NCI-H1417 treated with DMSO at 0.1 percent for 48 hours (cell line): ENCODE measurements at places on chromosomes 11 and 22.

- no peak for DNase-seq
These were observed 740 bp downstream of the EML3 start for GRCh38 chr11:62611705-62612365.

- DNase-seq: no peak
These were observed 5.5 kb upstream of the SELENOH start for GRCh38 chr11:57735619-57736298.

DNA sequence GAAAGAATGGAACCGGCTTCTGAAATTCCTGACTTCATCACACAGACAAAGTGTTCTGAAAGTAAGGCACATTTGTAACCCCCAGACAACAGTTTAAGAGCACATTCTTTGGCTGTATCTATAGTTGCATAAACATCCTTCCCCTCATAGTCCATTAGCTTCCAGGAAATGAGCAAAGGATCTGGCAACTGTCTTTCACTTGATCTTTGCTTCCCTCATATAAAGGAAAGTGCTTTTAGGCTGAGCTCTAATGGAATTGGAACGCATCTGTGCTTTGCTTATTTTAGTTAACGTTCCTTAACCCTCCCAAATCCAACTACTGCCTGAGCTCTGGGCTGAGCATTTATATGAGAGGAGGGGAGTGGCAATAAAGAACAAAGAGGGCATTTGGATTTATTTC is 76.9 kb upstream of the API5 start:
- no peak for DNase-seq

DNA sequence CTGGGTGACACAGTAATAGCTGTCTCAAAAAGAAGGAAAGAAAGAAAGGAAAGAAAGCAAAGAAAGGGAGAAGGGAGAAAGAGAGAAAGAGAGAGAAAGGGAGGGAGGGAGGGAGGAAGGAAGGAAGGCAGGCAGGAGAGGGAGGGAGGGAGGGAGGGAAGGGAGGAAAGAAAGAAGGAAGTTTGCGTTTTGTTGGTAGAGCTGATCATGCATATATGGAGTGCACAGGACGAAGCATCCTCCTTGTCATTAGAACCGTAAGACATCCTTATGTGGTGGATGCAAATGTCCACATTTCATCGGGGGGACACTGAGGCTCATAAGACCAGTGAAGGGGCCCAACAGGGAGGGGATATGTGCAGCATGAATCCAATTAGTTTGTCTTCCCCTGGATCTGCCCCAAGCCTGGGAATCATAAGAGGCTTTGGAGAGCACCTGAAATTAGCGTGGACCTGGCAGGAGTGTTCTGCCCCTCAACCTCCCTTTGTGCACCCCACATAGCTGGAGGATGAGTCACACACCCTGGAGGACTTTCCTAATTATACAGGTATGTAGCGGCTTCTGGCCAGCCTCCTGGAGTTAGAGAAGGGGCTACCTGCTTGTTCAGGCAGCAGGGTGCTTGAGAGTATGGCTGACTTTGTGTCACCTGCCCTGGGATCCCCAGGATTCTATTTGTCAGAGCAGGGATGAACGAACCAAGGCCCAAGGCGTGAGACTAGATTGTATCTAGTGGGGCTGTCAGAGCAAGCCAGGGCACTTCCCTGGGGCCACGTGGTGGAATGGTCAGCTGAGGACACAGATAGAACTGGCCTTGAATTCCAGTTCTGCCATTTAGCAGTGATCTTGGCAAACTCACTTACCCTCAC is 119.7 kb upstream of the CD82 start:
- DNase-seq: no peak

GRCh38 chr11:111409915-111410314 is 30.8 kb upstream of the POU2AF1 start:
- no peak for DNase-seq

GRCh38 chr11:2559527-2560311 is 114.9 kb downstream of the KCNQ1 start:
- no peak for DNase-seq

DNA sequence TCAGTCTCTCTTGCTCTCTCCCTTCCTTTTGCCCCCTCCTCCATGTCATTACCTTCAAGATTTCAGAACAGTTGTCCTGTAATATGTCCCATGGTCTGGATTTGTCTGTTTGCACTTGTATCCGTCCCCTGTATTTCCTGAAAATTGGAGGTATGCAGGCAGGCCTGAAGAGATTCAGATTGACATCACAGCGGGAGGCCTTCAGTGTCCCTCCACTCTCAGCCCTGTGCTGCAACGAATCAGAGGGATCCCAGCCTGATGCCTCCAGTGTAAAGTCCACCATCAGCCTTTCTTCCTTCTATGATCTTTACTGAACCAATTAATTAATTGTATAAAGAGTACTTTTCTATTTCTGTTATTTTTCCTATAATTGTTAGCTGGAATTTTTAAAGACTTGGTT is 57.3 kb downstream of the ELMOD1 start:
- no peak for DNase-seq

DNA sequence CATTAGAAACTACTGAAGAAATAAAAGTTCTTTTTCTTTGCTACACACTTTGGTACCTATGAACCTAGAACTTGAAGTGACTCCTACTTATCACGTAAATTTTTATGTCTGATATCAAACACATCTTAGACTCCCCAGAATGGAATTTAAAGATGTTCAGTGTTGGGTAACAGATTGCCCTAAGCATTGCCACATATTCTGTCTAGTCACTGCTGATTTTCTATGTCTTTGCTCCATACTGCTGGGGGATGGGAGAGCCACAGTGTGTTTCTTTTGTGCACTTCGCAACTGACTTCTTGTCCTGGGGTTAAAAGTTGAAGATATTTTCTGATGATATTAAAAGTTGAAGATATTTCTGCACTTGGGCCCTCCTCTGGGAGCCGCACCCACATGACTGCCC is 19.4 kb upstream of the MYO18B start:
- no peak for DNase-seq

DNA sequence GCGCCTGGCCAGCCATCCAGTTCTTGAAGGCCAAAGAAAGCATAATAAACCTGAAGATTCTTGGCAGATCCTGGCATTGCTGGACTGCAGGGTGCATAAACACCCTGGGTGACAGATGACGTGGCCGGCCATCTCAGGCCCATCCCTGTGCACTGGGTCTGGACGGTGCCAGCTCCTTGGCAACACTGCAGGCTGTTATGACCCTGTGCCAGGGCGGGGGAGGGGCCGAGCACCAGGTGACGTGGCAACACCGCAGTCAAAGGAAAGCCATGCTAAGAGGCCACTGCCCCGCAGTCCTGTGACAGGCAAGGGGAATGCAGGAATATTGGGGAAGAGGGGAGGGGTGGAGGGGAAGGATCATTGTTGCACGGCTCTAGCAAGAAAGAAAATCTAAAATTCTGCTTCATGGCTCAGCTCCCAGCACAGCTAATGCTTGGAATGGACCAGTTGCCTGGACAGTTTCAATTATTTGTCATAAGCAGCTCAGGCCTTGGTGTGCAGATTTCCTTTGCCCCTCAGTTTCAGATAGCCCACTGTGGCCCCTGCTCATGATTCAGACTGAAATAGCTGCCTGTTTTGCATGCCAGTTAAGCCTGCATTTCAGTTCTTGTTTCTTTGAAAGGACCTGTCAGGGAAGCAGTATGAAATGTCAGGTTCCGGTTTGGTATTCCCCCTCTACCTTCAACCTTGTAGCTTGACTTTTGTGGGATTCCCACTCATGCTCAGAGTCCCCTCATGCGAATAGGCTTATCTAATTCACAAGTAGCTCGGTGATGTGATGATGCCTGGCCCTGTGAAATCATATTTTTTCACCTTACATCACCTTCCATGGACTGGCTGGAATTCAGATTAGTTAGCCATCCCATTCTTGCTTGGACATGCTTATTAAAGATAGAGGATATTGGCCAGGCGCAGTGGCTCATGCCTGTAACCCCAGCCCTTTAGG is 29.7 kb upstream of the DDX6 start:
- no peak for DNase-seq

GRCh38 chr11:70912226-70912840 is 340.0 kb downstream of the SHANK2 start:
- no peak for DNase-seq

GRCh38 chr11:65211293-65212105 is 29.8 kb downstream of the CAPN1 start:
- no peak for DNase-seq

DNA sequence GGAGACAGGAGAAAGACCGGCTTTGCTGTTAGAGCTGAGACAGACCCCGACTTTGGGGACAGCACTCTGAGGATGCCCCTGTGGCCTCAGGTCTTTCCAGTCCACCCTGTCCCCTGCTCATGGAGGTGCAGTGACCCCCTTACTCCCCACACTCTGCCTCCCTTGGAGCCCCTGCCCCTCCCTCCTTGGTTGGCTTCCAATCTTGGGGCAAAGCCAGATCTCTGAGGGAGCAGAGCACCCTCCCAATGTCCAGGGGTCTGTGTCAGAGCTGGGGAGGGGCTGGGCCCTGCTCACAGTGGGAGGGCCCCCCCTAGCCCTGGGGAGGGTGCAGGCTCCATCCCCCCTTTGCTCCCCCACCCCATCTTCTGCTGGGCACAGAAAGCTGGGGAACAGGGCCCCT is 50.0 kb downstream of the IGLL1 start:
- no peak for DNase-seq

DNA sequence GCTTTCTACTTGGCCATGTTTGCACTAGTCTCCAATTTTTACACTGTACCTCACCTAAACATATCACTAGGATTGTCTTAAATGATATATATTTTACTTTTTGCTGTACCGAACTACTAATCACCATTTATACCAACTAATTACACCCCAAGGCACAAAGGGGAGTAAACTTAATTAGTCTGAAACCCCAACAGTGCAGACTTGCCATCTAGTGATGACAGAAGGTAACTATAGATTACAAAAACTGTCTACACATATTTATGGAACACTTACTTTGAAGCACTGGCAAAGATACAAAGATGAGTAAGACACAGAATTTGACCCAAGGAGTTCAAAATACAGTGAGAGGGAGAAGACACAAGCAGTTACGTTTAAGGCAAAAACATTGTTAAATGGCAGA is 139.7 kb downstream of the CNTN5 start:
- DNase-seq: no peak

DNA sequence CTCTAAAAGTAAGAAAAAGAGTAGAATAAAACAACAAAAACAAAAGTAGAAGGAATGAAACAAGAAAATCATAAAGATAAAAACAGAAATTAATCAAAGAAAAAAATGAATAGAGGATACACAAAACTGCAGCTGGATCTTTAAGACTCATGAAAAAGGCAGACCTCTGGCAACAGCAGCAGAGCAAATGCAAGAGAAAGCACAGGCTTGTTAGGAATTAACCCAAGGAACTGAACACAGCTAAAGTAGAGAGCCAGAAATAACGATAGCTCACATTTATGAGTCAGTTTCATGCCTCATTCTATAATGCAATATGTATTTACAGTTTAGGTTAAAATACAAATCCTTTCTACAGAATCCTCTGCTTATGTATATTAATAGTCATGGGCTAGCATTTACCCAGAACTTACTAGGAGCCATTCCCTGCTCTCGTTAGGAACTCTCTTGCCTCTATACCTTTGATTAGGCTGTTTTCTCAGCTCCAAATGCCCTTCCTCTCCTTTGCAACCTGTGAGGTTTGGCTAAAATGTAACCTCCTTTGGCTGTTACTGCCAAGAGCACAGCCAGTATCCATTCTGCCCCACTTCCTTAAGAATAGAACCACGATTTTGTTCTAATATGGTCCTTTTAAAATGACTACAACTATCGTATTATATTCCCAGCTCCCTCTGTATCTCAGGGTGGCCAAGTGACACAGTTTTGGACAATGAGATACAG is 38.3 kb upstream of the NFAM1 start:
- DNase-seq: no peak

DNA sequence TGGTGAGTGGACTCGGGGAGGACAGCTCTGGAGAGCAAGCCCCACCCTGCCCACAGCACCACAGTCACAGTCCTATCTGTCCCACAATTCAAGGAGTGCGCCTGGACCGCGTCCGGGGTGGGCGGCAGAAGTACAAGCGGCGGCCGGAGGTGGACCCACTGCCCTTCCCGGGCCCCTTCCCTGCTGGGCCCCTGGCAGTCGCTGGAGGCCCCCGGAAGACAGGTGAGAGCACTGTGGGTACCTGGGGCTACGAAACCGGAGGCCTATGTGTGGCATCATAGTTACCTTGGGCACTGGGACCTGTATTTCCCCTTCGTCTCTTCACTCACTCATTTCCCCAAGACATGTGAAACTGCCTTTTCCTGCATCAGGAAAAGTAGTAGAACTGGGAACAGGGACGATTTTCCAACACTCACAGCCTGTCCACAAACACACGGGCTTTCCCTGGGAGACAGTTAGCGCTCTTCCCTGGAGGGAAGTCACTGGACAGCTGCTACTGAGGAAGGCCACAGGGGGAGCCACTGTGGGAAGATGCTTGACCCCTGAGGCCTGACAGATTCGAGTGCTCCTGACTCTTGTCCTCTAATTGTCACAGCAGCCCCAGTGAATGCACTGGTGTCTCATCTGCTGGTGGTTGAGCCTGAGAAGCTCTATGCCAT is 3.1 kb downstream of the TRMT112 start:
- no peak for DNase-seq

DNA sequence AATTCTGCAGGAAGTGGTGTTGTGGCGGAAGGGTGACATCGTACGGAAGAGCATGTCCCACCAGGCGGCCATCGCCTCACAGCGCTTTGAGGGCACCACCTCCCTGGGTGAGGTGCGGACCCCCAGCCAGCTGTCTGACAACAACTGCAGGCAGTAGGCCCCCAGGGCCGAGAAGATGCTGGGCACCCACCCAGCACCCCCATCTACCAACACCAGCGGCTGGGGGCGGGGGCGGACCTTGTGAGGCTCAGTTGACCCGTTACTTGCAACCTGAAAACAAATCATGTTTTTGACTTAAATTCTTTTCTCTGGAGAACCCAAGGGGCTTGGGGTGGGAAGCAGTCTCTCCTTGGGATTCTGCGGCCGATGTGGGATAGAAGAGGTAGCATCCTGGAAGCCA is 7.7 kb downstream of the THYN1 start:
- no peak for DNase-seq

DNA sequence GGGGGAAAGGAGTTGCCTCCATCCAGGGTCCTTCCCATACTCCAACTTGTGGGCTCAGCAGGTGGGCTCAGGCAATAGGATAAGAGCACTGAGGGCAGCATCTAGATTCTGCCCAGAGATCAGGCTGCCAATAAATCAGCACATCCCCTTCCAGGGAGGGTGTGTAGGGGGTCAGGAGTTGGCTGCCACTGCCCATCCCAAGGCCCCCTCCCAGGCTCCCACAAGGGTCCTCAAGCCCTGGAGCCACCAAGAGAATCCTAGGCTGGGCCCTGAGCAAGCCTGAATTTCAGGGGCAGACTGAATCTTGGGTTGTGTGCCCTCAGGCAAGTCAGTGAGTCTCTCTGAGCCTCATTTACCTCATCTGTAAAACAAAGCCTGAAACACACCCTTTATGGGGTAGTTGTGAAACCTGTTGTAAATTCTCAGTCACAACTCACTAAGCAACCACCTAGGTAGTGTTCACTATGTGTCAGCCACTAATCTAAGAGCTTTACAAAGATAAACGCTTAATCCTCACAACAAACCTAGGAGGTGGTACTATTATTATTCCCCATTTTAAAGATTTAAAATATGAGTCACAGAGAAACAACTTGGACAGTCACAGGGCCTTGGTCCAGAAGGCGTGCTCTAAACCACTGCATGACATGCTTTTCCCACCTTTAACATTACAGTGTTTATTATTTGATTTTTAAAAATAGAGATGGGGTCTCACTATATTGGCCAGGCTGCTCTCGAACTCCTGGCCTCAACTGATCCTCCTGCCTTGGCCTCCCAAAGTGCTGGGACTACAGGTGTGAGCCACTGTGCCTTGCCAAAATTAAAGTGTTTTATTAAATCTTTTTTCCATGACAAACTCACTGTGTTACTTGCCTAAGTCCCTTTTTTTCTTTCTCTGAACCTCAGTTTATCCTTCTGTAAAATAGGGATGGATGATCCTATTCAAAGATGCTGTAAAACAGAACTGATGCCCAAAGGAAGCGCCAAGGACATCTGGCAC is 36.2 kb downstream of the LMO1 start:
- DNase-seq: no peak
